ENCODE measurements at places on chromosomes 11 and 22. TPM values are rescaled to one million over a fixed set of nuclear protein-coding genes. Genes with fewer than 3 reads are reported as not detected.

ANO9 gene
- total RNA-seq: 0.26 TPM

APOL4 gene
- 4.2 TPM for total RNA-seq

RIBC2 gene
- 14.9 TPM for total RNA-seq

PANX2 gene
- 9.1 TPM for total RNA-seq

SLC5A1 gene
- not detected for total RNA-seq

SIDT2 gene
- 43.6 TPM for total RNA-seq

TRIM5 gene
- 17.9 TPM for total RNA-seq

LRRC75B gene
- total RNA-seq: 0.86 TPM

MFNG gene
- not detected for total RNA-seq

POU2AF2 gene
- total RNA-seq: not detected

BARX2 gene
- 43.0 TPM for total RNA-seq

MMP1 gene
- total RNA-seq: 610 TPM

GGT5 gene
- total RNA-seq: not detected

SLC17A6 gene
- not detected for total RNA-seq

CCDC73 gene
- total RNA-seq: not detected

SMARCB1 gene
- 172 TPM for total RNA-seq

DNA sequence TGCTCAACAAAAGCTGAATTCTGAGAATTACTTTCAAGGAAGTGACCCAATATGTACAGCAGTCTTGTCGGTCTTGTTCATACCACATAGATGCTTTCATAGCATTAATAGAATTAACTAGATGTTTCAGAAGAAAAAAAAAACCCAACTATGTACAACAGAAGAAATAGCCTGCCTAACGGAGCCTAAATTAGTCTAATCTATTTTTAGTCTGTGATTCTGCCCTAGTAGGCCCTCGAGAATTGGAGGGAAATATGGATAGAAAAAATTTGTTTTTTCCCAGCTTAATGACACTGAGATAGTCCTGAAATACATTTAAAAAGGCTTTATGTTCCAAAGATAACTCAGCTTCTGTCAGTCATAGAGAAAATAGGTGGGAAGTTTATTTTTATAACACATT lies 17.1 kb upstream of the TRPC6 start:
- no peak for DNase-seq

GRCh38 chr22:24731761-24732160 lies 42.8 kb downstream of the PIWIL3 start:
- no peak for DNase-seq

DNA sequence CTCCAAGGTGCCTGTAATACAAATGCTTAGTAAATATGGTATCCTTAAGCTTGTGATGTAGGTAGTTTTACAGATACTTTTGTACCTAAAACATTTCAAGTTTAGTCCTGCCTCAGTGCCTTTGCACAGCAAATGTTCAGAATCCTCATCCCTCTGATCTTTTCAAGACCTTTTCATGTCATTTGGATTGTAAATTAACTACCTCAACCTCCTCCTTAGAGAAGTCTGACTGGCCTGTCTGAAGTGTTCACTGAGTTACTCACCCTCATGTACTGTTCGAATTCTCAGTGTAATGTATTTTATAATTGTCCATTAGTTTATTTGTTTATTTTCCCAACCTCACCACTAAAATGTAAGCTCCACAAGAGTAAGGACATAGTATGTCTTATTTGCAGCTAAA lies 147.5 kb downstream of the ELP4 start:
- DNase-seq: no peak

- no peak for DNase-seq
These were observed 4.1 kb upstream of the CD82 start for GRCh38 chr11:44561275-44561805.

DNA sequence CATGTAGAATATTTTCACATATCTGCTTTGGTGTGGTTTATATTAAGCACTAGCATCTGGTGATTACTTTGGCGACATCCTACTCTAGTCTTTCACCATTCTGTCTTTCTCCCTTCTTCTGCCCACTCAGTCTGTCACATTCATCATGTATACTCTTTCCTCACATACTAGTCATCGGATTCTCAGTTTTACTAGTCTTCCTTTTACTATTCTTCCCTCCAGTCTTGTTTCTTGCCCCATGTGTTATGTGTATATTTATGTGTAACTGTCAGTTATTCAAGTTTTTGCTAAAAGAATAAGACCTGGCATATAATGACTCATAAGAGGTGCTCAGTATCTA lies 4.6 kb upstream of the DIXDC1 start:
- DNase-seq: no peak

DNA sequence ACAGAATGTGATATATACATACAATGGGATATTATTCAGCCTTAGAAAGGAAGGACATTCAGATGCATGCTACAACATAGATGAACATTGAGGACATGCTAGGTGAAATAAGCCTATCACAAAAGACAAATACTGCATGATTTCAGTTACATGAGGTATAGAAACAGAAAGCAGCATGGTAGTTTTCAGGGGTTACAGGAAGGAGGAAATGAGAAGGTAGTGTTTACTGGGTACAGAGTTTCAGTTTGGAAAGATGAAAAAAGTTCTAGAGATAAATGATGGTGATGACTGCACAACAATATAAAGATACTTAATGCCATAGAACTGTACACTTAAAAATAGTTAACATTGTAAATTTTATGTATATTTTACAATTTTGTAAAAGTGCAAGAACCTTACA lies 266.7 kb upstream of the C11orf87 start:
- no peak for DNase-seq

- DNase-seq: no peak
These were observed 1524.9 kb downstream of the BRD1 start for GRCh38 chr22:48302657-48303368.

DNA sequence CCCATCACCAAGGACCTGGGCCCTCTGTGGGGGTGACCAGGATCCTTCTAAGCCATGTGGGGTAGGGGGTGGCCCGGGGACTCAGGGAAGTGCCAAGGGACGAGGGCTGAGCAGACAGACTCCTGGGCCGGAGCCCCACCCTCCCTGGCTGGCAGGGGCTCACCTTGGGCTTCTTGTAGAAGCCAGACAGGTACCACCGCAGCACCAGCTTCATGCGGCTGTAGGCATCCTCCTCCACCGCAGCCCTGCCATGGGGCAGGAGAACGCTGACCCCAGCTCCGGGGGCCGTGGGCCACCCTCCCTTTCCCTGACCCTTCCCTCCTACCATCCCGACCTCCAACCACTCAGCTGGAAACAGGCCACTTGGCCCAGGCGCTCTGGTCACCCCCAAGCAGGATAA lies 45.9 kb upstream of the CARS1 start:
- no peak for DNase-seq

DNA sequence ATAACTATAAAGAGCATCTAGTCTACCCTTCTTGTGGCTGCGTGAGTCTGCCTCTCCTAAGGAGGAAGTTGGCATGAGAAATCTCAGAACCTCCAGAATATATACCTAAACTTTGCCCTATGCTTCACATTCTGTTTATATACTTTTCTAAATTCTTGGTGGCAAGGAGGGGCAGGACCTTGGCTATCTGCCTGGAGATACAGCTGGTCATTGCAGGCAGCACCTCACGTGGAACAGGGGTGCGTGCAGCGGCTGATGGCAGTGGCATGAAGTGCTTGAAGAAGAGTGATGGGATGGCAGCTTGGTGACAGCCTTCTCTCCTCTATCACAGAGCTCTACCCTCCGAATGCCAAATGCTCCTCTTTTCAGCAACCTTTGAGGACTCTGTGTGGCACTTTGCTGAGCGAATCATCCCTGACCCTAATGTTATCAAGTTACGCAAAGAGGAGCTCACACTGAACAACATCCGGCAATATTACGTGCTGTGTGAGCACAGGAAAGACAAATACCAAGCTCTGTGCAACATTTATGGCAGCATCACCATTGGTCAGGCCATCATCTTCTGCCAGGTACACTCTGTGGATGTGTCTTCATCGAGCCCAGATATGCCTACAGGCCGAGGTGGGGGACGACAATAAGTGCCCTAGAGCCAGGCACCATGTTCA lies 12.5 kb downstream of the DDX25 start:
- DNase-seq: no peak

- peak; percentile 84 for DNase-seq
These were observed 21.5 kb downstream of the CASP4 start for GRCh38 chr11:104946907-104947306.

GRCh38 chr11:116387641-116388040 lies 385.1 kb downstream of the BUD13 start:
- no peak for DNase-seq

GRCh38 chr22:19619144-19620009 lies 94.9 kb upstream of the SEPTIN5 start:
- DNase-seq: no peak

GRCh38 chr11:21634956-21635355 lies 557.9 kb upstream of the ANO5 start:
- DNase-seq: no peak

GRCh38 chr11:63273685-63274084 lies 30.3 kb upstream of the SLC22A25 start:
- DNase-seq: no peak

DNA sequence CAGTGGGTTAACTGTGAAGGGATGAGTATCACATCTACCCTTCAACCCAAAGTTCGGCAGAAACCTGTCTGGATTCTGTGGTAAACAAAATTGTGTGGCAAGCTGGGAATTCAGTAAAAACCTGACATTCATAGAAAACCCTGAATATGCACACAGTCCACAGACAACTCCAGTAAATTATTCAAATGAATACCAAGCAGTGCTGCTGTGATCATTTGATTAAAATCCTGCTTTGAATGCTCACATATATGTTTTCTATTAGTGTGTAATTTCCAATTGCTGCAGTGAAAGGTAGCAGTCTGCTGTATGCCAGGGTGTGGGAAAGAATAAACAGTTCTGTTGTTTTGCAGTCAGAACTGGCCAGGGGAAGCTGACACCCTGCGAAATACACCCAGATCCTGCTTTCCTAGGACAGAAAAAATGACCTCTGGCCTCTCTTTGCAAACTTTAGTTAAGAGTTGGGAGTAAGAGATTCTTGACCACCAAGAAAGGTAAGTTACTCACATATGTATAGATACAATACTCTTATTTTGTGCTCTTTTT lies 217.8 kb downstream of the FAM76B start:
- DNase-seq: no peak

DNA sequence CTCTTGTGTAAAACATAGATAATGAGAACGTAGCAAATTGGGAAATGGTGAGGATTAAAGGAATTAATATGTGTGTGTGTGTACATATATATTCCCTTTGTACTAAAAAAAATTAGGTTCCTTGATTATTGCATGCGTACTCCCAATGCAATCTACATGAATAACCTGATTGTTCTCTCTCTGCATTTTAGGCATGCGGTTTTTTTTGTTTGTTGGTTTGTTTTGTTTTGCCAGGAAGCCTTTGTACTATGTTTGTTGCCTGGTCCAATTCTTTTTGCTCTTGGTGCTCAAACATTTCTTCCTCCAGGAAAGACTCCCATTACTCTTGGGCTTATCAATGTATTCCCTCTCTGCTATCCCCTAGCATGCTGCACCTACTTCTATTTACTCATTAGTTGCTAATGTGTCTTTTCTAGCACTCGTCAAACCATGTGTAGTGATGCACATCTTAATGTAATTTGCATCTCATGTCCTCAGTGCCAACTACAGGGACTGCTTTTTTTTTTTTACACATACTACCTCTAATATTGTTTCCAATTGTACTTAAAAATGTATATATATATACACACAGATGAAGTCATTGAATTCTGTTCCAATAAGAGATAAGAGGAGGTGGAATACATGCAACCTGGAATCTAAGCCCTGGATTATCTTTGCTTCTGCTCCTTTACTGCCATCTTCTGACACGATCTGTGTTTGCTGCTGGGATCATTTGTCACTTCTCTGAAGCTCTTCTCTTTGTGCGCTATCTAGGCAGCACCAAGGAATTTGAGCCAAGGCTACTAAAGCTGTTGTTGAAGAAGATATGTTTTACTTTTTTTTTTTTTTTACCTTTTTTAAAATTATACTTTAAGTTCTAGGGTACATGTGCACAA lies 197.2 kb upstream of the ANO3 start:
- DNase-seq: peak; percentile 23

- no peak for DNase-seq
These were observed 848 bp upstream of the PTPRCAP start for GRCh38 chr11:67438158-67438902.

DNA sequence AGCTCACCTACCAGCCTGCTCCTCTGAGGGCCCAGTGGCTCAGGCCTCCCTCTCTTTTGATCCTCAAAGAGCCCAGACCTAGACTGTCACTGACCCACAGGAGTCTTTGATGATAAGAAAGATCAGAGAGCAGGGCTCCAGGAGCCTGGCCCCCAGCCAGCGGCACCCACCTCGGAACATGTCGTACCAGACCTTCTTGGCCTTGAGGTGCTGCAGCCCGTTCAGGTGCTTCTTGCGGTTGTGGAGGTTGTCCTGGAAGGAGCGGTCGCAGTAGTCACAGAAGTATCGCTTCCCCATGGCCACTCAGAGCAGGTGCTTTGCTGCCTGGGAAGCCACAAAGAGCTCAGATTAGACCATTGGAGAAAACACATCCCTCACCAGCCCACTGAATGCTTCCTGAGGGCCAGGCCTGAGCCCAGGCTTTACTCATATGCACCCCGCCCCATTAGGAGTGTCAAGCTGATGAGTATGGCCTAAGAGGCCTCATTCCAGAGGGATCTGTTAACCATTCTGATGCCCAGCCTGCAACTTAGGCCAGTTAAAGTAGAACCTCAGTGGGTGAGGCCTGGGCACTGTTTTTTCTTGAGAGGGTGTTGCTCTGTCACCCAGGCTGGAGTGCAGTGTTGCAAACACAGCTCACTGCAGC lies 18.4 kb downstream of the ZMAT5 start:
- no peak for DNase-seq

- no peak for DNase-seq
These were observed 28.7 kb downstream of the EHF start for GRCh38 chr11:34649597-34649996.

- no peak for DNase-seq
These were observed 21.1 kb downstream of the MMP20 start for GRCh38 chr11:102604011-102604410.

- DNase-seq: no peak
These were observed 59.7 kb upstream of the GDPD4 start for GRCh38 chr11:77361184-77361583.

DNA sequence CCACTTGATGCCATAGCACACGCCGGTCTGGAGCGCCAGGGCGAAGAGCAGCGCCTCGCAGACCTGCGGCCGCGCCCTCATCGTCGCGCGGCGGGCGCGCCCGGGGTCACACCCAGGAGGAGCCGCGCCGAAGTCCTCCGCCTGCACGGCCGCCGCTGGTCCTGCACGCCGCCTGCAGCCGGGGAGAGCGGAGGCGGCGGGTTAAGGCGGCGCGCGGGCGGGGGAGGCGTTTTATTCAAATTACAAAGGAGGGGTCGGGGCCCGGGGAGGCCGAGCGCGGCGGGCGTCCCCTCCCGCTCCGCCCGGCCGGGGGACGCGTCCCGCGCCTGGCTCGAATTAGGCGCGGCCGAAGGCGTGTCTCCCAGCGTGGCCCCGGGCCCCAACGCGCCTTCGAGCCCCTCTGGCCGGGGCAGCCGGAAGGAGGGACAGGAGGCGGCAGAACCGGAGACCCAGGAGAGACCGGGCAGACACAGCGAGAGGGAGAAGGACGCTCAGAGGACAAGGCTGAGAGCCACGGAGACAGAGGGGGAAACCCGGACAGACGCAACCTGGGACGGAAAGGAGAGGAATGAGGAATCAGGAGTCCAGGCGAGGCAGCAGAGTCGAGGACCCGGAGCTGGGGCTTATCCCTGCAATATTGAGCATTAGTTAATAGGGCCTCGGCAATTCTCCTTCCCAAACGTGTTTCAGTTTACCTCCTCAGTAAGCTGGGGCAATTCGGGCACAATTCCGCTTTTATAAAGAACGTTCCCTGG lies at the start of gene WNT11:
TSS of gene WNT11 (minus strand) at position 176 of the 755 bp plus-strand sequence. CDS start at position 81, 95 bp downstream.
- peak; percentile 43 for DNase-seq

Measured in A673 (cell line).